Suprapubic skin (tissue), 4 donors: ENCODE measurements at places on chromosomes 16 and 17. TPM values are rescaled to one million over a fixed set of nuclear protein-coding genes. Genes with fewer than 3 reads are reported as not detected.
A peak's percentile ranks its signal among the peaks of the same experiment; 100 is the strongest.

DNA sequence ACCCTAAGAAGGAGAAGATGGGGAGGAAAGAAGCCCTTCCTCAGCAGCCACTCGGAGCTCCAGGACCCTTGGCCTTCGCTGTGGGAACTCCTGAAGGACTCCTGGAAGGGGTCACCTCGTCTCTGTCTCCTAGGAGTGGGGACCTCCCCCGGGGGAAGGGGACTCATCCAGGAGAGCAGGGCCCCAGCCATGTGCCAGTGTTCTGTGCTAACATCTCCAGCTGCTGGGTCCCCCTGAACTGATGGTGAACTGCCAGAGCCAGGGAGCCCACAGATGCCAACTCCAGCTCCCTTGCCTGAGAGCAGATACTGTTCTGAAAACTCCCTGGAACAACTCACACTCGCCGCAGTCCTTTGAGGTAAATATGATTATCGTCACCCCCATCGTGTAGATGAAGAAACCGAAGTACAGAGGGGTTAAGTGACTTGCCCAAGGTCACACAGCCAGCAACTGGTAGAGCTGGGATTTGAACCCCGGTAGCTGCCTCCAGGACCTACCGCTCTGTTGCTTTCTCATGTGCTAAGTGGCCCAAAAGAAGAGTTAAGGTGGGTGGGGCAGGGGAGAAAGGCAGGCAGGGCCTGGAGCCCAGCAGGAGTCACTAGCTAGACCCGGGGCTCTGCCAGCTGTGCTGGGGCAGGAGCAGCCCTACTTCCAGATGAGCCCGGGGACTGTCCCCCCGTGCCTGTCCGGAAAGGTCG, 10.5 kb downstream of the TIMM22 start:
- no peak for DNase-seq

- DNase-seq = no peak
Measured at GRCh38 chr17:82287868-82288801, 14.6 kb upstream of the CSNK1D start.

GRCh38 chr16:53281280-53281679, 153.0 kb upstream of the RBL2 start:
- no peak for DNase-seq

DNA sequence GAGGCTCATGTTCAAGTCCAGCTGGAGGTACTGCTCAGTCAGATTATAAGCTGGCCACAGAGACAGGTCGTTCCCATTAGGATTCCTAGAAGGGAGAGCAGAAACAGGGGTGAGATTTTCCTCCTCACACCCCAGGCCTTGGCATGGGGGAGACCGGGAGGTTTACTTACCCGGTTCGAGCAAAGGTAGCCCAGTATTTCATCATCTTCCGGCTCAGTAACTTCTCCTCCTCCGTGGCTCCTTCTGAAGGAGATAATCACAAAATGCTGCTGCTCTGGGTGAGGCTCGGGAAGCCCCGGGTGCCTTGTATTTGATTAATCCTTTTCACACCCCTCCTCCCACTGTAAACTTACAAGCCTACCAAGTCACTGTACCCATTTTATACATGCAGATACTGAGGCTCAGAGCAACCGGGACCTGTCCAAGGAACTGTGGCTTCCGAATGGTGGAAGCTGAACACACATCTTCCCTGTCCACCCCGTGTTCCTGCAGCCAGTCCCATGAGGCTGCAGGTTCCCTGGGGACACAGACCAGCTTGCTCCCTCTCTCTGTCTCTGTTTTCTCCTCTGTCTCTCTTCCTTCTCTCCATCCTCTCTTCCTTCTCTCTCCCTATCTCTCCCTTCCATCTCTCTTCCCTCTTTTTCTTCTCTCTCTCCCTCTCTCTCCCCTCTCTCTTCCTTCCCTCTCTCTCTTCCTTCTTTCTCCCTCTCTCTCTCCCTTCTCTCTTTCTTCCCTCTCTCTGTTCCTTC, 13.9 kb upstream of the CES1 start:
- no peak for DNase-seq

- no peak for DNase-seq
Measured at GRCh38 chr17:46764709-46765401, 53.6 kb downstream of the WNT3 start.

GRCh38 chr17:82031885-82032627, 578 bp downstream of the RAC3 start:
- DNase-seq = no peak

DNA sequence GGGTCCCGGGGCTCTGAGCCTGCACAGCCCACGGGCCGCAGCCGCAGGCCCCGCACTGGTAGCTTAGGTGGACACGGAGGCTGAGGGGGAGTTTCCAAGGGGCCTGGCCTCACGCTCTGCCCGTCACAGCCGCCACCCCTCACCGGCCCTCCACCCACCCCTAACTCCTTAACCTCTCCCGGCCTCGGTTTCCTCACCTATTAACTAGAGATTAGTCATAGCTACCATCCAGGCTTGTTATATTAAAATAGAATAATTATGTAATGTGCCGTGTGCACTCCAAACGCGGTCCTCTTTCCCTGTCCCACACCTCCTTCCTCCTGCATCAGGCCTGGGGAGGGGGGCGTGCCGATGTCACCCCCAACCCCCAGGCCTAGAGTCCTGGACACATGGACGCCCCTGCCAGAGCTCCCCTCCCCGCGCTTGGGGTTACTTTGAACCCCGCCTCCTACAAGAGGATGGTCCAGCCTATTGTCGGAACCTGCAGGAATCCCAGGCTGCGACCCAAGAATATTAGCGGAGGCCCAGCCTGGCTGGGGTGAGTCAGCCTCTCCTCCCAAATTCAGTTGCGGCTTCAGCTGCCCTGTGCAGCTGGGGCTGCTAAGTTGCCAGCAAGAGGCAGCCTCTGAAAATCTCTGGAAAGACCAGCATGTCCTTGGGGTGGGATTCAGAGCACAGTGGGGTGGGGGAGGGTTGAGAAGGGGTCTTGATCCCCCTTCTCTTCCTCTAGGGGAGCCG, 17.3 kb downstream of the SOCS3 start:
- peak; percentile 88 for DNase-seq

Gene PIMREG
- total RNA-seq = 3.2 TPM

Gene FAHD1
- 48.7 TPM for total RNA-seq
